Fibroblast of the aortic adventitia (primary cell): ENCODE measurements at places on chromosomes 1 and 21. TPM values are rescaled to one million over a fixed set of nuclear protein-coding genes. Genes with fewer than 3 reads are reported as not detected.

PTGS2 gene
- total RNA-seq: 1.2 and 15.0 TPM in 2 replicates

ZNF695 gene
- 0.82 and 1.4 TPM in 2 replicates for total RNA-seq

SH2D1B gene
- total RNA-seq: under 0.01 TPM in 1 of 2 replicates, not detected in the other

CLDN8 gene
- not detected in 2 replicates for total RNA-seq

USP48 gene
- 57.9 and 131 TPM in 2 replicates for total RNA-seq

SLC5A9 gene
- not detected in 2 replicates for total RNA-seq

CATSPERE gene
- total RNA-seq: 0.49 and 1.1 TPM in 2 replicates

DMRTA2 gene
- 0.18 TPM in 1 of 2 replicates, not detected in the other for total RNA-seq

SELE gene
- total RNA-seq: not detected in 2 replicates
